ENCODE measurements at places on chromosomes 5 and 9.

DNA sequence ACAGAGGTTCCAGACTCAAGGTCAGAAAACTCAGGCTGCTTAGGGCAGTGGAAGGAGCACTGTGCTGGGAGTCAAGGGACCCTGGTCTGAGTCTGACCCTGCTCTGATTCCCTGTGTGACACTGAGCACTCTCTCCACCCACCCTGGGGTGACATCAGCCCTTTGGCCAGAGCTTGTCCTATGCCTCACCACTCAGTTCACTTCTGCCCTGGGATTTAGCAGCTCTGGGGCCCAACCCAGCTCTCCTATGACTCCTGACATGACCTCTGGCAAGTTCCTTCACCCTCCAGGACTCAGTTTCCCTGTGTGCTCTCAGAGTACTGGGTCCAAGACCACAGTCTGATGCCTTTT lies 63.9 kb downstream of the FAM114A2 start:
- DNase-seq, result no peak

DNA sequence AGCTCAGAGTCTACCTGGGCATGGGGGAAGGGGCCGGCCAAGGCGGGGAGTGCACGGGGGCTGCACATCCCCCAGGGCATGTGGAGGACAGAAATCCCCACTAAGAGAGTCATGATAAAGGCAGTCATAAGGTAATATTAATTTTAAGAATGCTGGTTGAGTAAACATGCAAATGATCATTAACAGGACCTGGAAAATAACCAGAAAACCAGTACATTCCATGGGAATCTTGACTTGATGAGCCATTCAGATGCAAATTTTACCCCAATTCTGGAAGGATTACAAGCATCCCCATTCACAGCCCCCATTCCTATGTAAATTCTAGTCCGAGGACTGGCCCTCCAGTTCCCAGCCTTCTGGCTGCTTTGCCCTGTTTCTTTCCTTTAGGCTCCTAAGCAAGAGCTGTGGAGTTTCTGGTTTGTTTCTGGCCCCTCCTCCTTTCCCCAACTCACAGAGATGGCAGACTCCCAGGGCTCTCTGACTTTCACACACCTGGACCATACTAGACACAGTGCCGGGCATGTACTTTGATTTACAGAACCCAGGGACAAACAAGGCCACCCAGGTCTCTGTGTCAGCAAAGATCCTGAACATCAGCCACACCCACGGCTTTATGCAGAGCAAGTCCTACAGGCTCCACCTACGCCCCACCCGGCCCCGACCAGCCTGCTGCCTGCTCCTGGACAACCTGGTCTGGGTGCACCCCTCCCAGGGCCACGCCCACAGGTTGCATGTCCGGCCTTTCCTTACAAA lies 62.7 kb downstream of the SEMA4D start:
- no peak for DNase-seq

DNA sequence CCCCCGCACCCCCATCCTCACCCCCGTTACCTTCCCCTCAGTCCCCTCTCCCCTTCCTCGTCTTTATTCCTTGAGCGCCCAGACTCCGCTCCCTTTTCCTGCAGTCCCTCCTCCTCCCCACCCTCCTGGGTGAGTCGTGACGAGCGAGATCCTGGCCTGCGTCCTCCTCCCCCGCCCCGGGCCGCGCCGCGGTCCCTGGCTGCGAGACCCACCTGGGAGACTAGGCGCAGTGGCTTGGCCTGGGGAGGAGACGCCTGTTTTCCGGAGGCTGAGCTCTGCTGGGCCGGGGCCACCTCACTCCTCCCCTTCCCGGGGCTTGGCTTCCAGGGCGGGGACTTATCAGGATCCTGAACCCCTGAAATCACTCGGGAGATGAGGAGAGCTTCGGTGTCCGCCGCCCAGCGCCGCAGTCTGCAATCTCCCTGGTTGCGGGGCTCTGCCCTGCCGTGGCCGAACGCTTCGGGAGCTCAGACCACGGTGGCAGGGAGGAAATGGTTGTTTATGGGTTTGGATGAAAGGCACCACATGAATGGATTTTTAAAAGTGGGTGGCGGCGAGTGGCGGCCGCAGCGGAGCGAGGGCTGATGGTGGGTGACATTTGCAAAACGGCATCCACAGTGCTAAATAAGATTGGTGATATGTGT lies 984 bp downstream of the STXBP1 start:
- DNase-seq, result peak; percentile 26

DNA sequence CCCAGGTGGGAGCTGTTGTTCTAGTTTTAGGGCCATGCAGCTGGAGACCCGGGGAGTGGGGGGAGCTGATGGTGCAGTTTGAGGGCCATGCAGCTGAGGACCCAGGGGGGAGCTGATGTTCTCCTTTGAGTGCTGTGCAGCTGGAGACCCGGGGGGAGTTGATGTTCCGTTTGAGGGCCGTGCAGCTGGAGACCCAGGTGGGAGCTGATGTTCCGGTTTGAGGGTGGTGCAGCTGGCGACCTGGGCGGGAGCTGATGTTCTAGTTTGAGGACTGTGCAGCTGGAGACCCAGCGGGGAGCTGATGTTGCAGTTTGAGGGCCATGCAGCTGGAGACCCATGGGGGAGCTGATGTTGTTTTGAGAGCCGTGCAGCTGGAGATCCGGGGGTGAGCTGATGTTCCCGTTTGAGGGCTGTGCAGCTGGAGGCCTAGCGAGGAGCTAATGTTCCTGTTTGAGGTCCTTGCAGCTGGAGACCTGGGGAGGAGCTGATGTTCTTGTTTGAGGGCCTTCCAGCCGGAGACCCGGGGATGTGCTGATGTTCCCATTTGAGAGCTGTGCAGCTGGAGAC lies 14.6 kb downstream of the PDCD6 start:
- no peak for DNase-seq

- DNase-seq, result no peak
Observed at GRCh38 chr9:136024286-136024685, 63.1 kb upstream of the UBAC1 start.

DNA sequence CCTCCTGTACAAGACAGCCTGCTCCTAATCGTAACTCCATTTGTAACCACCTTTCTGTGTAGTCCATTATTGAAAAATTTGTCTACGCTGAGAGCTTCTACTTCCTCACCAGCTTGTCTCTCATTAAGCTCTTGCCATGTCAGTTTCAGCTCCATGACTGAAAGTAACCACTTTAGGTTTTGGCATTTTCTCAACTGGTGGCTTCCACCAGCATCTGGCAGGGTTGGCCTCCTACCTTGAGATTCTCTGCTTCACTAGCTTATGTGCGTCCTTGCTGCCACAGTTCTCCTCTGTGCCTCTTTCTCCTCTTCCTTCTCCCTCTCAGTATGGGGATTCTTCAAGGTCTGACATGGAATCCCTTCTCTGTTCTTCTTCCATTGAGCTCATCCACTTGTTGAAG lies 31.8 kb downstream of the F2RL2 start:
- DNase-seq, result no peak

- no peak for DNase-seq
Observed at GRCh38 chr9:27535701-27536118, 6.1 kb upstream of the MOB3B start.

DNA sequence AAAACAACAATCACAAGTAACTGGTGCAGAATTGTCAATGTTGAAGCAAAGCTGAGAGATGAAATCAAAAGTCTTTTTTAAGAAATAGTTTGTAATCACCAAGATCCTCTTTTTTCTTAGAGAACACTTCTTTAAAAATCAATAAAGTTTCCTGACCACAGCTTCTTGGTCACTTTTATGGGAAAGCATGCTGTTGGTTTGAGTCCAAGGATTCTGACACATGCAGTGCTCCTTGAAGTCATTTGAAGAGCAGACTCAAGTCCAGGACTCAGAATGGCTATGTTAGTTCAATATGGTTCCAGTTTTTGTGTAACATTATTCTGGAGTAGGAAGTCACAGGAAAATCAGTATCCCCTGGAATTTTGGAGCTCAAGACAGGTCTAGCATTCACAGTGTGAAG lies 480.6 kb downstream of the NR2F1-AS1 start:
- no peak for DNase-seq

DNA sequence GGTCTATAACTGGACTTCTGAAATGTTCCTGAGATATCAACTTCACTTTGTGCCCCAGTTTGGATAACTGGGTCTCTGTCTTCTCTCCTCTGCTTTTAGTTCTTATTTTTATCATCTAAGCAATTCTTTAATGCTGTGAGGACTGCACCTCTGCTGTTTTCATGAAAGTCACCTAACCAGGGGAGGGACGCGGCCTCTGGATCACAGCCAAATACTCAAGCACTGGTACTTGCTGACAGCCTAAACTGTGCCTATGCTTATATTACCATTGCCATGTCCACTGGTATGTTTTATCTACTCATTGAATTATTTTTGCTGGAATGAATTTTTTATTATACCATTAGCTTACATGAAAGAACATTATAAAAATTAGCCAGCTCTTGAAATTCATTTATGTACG lies 674.0 kb downstream of the DMRTA1 start:
- no peak for DNase-seq

GRCh38 chr9:124878021-124878420 lies 16.1 kb downstream of the ARPC5L start:
- no peak for DNase-seq

GRCh38 chr5:124660229-124661093 lies 86.0 kb downstream of the ZNF608 start:
- no peak for DNase-seq

DNA sequence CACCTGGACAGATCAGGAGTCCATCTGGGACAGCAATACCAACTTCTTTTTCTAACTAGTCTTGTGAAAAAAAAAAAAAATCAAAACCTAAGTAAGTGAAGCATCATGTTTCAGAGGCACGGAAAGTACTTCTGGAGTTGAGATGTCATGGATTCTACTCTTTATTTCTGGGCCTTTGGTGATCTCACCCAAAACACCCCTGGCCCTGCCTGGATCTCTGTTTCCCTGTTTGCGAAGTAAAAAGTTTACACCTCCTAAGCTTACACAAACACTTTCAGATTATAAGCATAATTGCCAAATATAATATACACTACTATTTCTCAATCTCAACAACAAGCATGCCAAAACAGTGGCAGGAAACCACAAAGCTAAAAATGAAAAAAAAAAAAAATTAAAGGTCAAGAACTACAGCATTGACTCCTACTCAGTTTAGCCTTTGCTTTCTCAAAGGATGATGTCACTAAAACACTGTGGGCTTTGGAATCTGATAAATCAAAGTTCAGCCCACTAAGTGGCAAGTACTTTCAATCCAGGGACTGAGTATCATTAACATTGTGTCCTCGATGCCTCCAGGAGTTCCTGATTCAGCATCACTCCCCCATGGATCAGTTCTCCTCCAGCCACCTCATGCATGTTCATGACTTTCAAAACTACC lies 291.9 kb downstream of the NFIB start:
- no peak for DNase-seq

GRCh38 chr9:35847792-35848572 lies 19.0 kb downstream of the TMEM8B start:
- DNase-seq, result no peak

DNA sequence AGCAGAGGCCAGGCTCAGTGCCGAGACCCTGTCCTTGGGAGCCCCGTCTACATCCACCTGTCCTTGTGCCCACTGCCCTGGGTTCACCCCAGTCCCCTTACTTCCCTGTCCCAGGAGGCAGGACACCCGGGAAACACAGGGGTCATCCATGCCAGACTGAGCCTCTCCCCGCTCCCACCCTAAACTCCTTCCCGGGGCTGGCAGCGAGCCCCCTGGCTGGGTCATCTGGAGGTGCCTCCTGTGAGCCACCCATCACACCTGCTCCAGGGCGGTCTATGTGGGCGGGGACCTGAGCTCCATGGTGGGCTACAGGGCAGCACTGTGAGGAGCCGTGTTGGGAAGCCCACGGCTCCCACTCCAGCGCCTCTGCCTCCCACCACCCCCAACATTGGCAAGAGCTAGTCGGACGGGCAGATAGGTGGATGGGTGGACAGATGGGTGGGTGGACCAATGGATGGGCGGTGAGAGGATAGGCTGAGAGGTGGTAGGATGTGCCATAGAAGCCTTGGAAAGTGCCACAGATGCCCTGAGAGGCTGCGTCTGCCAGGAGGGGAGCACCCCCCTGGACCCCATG lies 42.5 kb upstream of the RXRA start:
- no peak for DNase-seq

DNA sequence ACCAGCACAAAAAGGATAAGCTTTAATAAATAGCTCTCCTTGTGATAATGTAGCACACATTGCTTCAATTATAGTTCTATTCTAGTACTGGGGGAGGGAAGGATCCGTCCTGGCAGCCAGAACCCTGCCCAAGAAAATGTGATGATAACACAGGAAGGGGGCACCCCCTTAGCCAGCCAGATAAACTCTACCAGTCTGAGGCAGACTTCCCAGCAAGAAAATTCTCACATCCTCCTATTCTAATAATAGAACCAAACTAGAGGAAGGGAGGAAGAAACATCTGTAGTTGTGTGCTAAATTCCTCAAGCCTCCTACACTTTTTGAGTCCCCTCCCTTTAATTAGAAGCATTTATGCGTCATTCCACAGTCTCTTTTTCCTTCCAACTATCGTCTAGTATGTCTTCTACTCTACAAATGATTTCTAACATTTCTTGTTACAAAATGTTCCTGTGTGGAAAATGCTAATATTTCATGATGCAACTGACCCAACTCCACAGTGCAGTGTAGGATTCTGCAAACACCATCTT lies 261.0 kb downstream of the SEMA5A start:
- no peak for DNase-seq

DNA sequence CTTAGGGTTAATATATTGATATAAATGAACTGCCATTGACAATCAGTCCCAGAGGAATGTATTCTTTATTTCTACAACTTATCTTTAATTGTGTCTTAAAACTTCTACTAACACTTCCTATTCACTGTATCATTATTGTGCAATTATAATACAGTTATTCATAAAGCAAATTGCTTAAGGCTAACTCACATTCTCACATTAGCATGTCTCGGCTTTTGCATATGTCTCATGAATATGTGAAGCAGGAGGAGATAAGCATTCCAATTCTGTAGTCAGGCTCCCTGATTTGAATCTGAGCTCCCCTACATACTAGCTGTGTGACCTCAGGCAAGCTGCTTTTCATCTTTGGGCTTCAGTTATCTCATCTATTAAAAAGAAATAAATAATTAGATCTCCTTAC lies 45.4 kb downstream of the PLGRKT start:
- DNase-seq, result no peak

GRCh38 chr5:141513627-141514329 lies 24.9 kb downstream of the PCDHGC5 start:
- peak; percentile 70 for DNase-seq

- no peak for DNase-seq
Observed at GRCh38 chr5:150353032-150353675, 4.3 kb upstream of the TCOF1 start.

- no peak for DNase-seq
Observed at GRCh38 chr9:124676159-124676551, 95.0 kb downstream of the NR6A1 start.

- DNase-seq, result no peak
Observed at GRCh38 chr9:80072451-80072850, 500.7 kb downstream of the TLE4 start.

- DNase-seq, result peak; percentile 71
Observed at GRCh38 chr9:34651876-34652601, at the start of gene IL11RA. IL11RA (plus strand) TSS chr9:34652185; CDS start chr9:34655218, 3,033 bp downstream.

- no peak for DNase-seq
Observed at GRCh38 chr9:23700359-23700758, 125.7 kb downstream of the ELAVL2 start.

DNA sequence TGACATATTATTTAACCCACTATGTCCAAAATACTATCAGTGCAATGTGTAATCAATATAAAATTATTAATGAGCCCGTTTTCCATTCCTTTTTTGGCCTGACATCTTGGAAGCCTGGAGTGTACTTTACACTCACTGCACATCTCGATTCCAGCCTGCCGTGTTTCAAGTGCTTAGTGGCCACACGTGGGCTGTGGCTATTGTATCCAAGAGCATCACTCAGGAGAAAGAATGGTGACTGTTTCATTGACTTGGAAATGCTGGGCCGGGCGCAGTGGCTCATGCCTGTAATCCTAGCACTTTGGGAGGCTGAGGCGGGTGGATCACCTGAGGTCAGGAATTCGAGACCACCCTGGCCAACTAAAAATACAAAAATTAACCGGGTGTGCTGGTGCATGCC lies 54.5 kb downstream of the CFAP77 start:
- no peak for DNase-seq
